ENCODE measurements at places on chromosomes 6 and 20.

- peak; percentile 77 for DNase-seq
Measured at GRCh38 chr6:31042806-31043205, 32.5 kb downstream of the MUC22 start.

DNA sequence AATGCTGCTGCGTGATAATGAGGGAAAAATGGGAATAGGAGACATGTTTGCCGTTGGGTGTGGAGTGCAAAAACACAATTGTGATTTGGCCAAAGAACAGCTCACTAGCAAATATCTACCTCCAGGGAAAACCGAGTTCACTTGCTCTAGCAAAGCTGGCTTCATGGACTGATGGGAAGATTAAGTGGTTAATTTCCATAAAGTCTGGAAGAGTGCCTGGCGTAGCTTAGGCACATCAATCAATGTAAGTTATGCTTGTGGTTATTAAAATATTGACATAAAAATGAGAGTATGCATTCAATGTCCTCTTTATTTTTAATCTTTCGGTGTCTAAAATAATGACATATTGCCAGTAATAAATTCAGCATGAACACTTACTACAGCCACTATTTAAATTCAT, 267.5 kb downstream of the SMOC2 start:
- no peak for DNase-seq

DNA sequence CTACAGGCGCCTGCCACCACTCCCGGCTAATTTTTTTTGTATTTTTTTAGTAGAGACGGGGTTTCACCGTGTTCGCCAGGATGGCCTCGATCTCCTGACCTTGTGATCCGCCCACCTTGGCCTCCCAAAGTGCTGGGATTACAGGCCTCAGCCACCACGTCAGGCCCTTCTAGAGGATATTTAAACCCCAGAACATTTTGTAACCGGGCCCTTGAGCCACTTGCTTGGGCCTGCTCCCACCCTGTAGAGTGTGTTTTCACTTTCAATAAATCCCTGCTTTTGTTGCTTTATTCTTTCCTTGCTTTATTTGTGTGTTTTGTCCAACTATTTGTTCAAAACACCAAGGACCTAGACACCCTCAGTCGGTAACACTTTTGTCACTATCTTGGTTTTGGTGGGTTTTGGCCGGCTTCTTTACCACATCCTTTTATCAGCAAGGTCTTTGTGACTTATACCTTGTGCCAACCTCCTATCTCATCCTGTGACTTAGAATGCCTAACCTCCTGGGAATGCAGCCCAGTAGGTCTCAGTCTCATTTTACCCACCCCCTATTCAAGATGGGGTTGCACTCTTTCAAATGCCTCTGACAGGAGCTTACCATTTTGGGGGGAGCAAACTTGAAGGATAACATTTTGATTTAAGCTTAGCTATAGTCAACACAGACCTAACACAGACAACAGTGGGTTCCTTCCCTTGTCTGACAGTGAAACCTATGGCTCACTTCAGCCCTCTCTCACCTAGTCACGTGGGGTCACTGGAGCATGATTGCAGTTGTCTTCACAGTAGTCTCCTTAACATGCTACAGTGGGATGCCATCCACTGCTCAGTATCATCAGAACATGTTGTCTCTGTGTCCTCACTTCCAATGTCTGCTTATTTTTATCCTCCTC, 27.9 kb upstream of the KIF6 start:
- DNase-seq, result no peak

- DNase-seq, result no peak
Measured at GRCh38 chr6:163564534-163564933, 150.0 kb downstream of the QKI start.

GRCh38 chr6:127811900-127812570, 88.8 kb downstream of the THEMIS start:
- no peak for DNase-seq

DNA sequence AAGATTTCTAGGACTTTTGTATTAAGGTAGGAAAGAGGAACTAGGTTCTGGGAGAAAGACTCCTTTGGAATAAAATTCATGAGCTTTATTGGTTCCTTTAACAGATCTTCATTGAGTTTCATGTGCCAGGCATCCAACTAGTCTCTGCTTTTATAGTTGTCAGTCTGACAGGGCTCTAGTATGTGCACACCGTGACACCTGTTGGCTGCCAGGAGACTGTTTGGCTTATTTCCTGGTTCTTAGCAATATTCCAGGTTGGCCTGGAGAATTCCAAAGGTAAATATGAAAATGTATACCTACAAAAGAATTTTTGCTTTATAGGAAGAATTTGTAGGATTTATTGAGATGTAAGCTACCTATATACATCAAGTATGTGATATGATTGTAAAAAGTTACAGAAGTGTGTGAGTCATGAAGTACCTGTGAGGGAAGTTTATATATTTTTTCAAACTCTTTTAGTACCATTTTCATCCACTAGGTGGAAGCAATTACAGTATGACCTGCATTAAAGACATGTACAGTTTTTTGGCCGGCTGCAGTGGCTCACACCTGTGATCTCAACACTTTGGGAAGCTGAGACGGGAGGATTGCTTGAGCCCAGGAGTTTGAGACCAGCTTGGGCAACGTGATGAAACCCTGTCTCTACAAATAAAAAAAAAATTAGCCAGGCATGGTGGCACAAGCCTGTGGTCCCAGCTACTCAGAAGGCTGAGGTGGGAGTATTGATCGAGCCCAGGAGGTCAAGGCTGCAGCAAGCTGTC, 35.2 kb downstream of the NDUFAF5 start:
- peak; percentile 92 for DNase-seq

GRCh38 chr6:100883347-100883746, 2.2 kb upstream of the ASCC3 start:
- no peak for DNase-seq

Data from trophoblast cell (in vitro differentiated cells and primary cell).